ENCODE measurements at places on chromosomes 4 and X. TPM values are rescaled to one million over a fixed set of nuclear protein-coding genes. Genes with fewer than 3 reads are reported as not detected.

GRCh38 chr4:121712001-121712651 is 15.3 kb upstream of the ANXA5 start:
- no peak for DNase-seq

DNA sequence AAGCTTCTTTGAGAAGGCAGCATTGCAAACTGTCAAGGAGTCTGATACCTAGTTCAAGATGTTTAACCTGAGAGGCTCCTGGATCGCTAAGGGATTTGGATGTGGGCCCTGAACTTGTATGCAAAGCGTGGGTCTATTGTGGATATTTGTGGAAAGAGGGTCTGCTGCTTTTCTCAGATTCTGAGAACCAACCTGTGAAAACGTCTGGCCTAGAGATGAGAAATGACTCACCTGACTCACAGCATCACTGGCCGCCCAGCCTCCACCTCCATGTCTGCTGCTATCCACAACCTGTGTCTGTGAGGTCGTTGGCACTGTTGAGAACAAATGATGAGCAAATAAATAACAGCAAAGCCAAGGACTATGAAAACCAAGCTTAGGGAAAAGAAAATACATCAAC is 33.3 kb upstream of the PROM1 start:
- DNase-seq, result no peak

DNA sequence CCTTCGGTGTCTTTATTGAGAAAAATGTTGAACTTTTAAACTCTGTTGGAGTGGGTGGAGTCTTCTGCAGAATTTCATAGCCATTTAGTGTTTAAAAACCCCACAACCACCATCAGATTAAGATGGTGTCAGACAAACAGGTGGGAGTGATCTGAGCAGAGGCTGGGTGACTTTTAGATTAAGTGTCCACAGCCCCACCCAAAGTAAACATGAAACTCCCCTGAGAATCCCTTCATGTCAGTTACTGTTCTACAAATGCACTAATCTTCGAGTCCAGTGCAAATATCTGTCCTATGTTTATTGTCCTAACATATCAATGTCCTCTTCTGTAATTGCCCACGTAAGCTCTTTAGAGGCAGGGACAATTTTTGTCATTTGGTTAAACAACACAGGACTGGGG is 175.6 kb upstream of the RBPJ start:
- no peak for DNase-seq

- no peak for DNase-seq
Observed at GRCh38 chrX:131544218-131544617, 344 bp downstream of the OR13H1 start.

GRCh38 chrX:55484948-55485347 is 4.7 kb downstream of the USP51 start:
- no peak for DNase-seq

- DNase-seq, result no peak
Observed at GRCh38 chr4:38802561-38803355, 1.8 kb downstream of the TLR1 start.

GRCh38 chrX:63784346-63784901 is 590 bp downstream of the ARHGEF9 start:
- DNase-seq, result peak; percentile 14

- DNase-seq, result no peak
Observed at GRCh38 chr4:113699772-113700171, 61.8 kb downstream of the CAMK2D start.

DNA sequence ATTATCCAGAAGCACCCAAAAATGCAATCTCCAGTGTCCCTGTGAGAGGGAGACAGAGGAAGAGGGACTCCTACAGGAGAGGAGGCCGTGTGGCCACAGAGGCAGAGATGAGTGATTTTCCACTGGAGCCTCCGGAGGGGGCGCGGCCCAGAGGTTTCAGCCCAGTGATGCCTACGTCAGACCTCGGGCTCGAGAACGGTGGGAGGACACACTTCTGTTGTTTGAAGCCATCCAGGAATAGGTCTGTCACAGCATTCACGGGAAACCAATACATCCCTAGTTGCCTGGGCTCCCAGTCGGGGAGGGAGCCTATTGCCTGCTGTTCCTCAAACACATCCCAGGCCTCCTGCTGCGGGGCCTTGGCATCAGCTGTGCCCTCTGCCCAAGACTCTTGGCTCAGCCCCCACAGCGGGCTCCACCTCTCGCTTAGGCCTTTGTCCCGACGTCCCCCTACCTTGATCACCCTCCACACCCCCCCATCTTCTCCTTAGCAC is 39.2 kb upstream of the HMX1 start:
- DNase-seq, result no peak

DNA sequence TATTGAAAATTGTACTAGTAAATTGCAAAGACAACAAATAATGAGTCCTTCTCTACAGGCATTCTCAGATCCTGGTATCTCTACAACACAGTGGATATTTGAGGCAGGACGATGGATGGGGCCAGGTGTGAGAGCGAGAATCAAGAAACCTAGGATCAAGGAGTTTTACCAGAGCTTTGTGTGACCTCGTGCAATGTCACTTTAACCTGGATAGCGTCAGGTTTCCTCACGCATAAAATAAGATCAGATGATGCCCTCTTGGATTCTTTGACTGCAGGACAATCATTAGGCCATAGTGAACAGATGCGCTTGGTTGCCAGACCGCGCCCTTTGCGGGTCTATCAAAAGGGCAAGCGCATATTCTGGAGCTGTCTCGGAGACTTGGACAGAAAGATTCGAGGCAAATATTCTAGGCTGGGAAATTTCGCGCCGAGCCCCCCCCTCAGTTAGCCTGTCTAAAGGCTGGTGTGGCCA is 66.6 kb downstream of the FBXO8 start:
- DNase-seq, result peak; percentile 13

- no peak for DNase-seq
Observed at GRCh38 chr4:173231916-173232315, 63.3 kb downstream of the GALNT7 start.

- DNase-seq, result no peak
Observed at GRCh38 chrX:45714866-45715265, 514.2 kb upstream of the DIPK2B start.

The C4orf50 gene
- 0.56 TPM for total RNA-seq

The MAGEC3 gene
- not detected for total RNA-seq

The ABCG2 gene
- not detected for total RNA-seq

The MAGEB6B gene
- total RNA-seq, result not detected

The BEX1 gene
- 140 TPM for total RNA-seq

The SLC26A1 gene
- total RNA-seq, result 0.54 TPM

The NOX1 gene
- not detected for total RNA-seq

The ADH7 gene
- not detected for total RNA-seq

Measured in glutamatergic neuron (in vitro differentiated cells).